ENCODE measurements at places on chromosomes 13 and 19. TPM values are rescaled to one million over a fixed set of nuclear protein-coding genes. Genes with fewer than 3 reads are reported as not detected.

The SLAIN1 gene
- total RNA-seq, result 6.4 TPM

The NTN5 gene
- 0.38 TPM for total RNA-seq

The RNU6-9 gene
- total RNA-seq, result not detected

The HSD17B14 gene
- 5.6 TPM for total RNA-seq

The PLIN4 gene
- 21.4 TPM for total RNA-seq

The FCHO1 gene
- total RNA-seq, result 2.0 TPM

The NKPD1 gene
- not detected for total RNA-seq

The CYP4F2 gene
- total RNA-seq, result not detected

The ZNF69 gene
- total RNA-seq, result 4.0 TPM

The PDCD5 gene
- total RNA-seq, result 99.8 TPM

The OR4F17 gene
- not detected for total RNA-seq

The CEBPA gene
- 6.3 TPM for total RNA-seq

The TEX26 gene
- total RNA-seq, result 0.56 TPM

The OVOL3 gene
- total RNA-seq, result not detected

The KDM4B gene
- total RNA-seq, result 31.4 TPM

The FFAR1 gene
- not detected for total RNA-seq

The BABAM1 gene
- total RNA-seq, result 62.9 TPM

The GNA15 gene
- total RNA-seq, result 7.0 TPM

The PRSS57 gene
- total RNA-seq, result not detected

The ZNF583 gene
- total RNA-seq, result 9.6 TPM

The CD33 gene
- 10.0 TPM for total RNA-seq

The PNMA8B gene
- 3.8 TPM for total RNA-seq

The ADM5 gene
- total RNA-seq, result 1.0 TPM

The PSG4 gene
- total RNA-seq, result not detected

The SYDE1 gene
- 44.6 TPM for total RNA-seq

The ZNF440 gene
- 8.8 TPM for total RNA-seq

The OXGR1 gene
- total RNA-seq, result 1.1 TPM

The KLK14 gene
- not detected for total RNA-seq

The FUT3 gene
- not detected for total RNA-seq

The ZNF223 gene
- 2.8 TPM for total RNA-seq

The ZNF554 gene
- total RNA-seq, result 3.5 TPM

The C5AR2 gene
- total RNA-seq, result 8.2 TPM

The GPC6 gene
- total RNA-seq, result 61.9 TPM

The FBXL12 gene
- 19.0 TPM for total RNA-seq

The KLK3 gene
- not detected for total RNA-seq

The SMIM7 gene
- 42.4 TPM for total RNA-seq

The MBD3L3 gene
- total RNA-seq, result not detected

The HSH2D gene
- total RNA-seq, result 0.81 TPM

The TLE2 gene
- total RNA-seq, result 39.4 TPM

The ZNF230 gene
- 3.6 TPM for total RNA-seq

The ZNF628 gene
- total RNA-seq, result 5.7 TPM

The TMPRSS9 gene
- total RNA-seq, result not detected

The LAIR1 gene
- total RNA-seq, result 42.2 TPM

The GGN gene
- total RNA-seq, result 0.51 TPM

The COL5A3 gene
- 23.4 TPM for total RNA-seq

The CDX2 gene
- total RNA-seq, result not detected

The HCN2 gene
- 0.10 TPM for total RNA-seq

The SPACA4 gene
- not detected for total RNA-seq

The C19orf85 gene
- not detected for total RNA-seq

The DENND1C gene
- total RNA-seq, result 2.1 TPM

The LYPD3 gene
- 0.52 TPM for total RNA-seq

The SYCN gene
- not detected for total RNA-seq

The SIGLECL1 gene
- not detected for total RNA-seq

The RASIP1 gene
- total RNA-seq, result 13.8 TPM

Data from posterior vena cava (tissue), 2 donors.